Breast epithelium (tissue), 4 donors: ENCODE measurements at places on chromosomes 4 and X. TPM values are rescaled to one million over a fixed set of nuclear protein-coding genes. Genes with fewer than 3 reads are reported as not detected.

DNA sequence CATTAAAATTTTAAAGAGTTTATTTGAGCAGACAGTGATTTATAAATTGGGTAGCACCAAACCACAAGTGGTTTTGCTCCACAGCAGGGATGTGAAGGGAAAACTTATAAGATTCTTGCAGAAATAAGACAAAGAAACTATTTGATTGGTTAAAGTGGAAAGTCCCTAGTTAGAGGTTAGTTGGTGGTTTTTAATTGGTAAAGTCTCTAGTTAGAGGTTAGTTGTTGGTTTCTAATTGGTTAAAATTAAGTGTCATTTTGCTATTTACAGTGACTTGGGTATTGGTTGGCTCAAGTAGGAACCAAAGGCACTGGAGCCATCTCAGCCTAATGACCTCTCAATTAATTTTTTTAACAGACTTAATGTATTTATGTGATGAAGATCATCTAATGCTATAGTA is 23.0 kb downstream of the ATG4A start:
- no peak for DNase-seq
- no peak overlapping the region for H3K4me3 ChIP-seq
- H3K36me3 ChIP-seq = no peaks in the 10 kb centered on the region
- H3K27me3 ChIP-seq = peaks cover 65% of the 10 kb centered on the region
- no peaks in the 10 kb centered on the region for H3K4me1 ChIP-seq

DNA sequence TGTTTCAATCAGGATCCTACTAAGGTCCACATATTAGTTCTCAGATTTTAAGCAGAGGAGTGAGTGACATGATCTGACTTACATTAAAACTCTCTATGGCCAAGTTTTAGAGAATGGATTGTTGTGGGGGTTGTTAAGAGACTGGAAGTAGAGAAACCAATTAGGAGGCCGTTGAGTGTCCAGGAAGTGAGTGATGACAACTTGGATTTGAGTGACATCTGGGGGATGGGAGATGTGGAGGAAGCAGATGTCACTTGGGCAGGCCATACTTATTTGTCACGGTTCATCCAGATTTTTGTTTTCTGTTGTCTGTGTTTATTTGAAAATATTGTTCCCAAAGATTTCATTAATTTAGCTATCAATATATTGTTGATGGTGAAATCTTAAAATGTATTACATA is 28.3 kb downstream of the ADD1 start:
- no peaks in the 10 kb centered on the region for H3K4me1 ChIP-seq
- H3K27ac ChIP-seq = no peak overlapping the region
- no peak overlapping the region for H3K4me3 ChIP-seq
- H3K27me3 ChIP-seq = no peaks in the 10 kb centered on the region

- no peaks in the 10 kb centered on the region for H3K27me3 ChIP-seq
- no peak overlapping the region for H3K27ac ChIP-seq
- DNase-seq = no peak
- no peak overlapping the region for H3K4me3 ChIP-seq
- H3K4me1 ChIP-seq = no peaks in the 10 kb centered on the region
- H3K36me3 ChIP-seq = no peaks in the 10 kb centered on the region
These were observed 100.8 kb downstream of the BEND2 start for GRCh38 chrX:18119856-18120255.

DNA sequence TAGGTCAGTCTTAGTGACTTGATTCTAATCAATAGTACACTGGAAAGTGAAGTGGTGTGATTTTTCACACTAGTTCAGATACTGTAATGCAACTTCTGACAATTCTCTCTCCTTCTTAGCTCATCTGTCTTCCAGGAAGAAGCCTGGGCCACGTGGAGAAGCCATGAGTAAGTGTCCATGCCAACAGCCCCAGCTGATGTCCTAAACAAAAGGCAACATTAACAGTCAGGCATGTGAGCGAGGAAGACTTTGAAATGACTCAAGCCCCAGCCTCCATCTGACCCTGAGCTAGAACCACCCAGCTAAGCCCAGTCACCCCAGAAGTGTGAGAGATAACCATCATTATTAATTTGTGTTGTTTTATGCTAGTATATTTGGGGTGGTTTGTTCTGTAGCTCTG is 115.7 kb upstream of the MAGEB16 start:
- no peak overlapping the region for H3K27ac ChIP-seq
- DNase-seq = no peak
- H3K27me3 ChIP-seq = no peaks in the 10 kb centered on the region
- H3K36me3 ChIP-seq = no peaks in the 10 kb centered on the region

DNA sequence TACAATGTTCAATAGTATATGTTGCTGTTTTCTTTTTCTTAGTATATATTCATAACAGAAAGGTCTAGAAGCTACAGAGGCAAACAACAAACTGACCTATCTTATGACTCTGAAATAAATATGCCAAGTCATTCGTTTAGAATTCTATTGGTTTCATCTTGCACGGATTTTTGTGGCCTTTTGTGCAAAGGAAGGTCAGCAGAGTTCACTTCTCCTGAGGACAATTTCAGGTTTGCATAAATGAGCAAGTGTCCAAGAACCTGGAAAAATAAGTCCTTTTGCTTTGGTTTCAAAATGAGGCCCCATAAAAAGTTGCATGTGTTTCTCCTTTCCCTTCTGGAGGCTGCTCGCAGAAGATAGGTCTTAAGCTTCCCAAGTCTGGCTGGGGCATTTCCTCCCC is 156.9 kb downstream of the APBB2 start:
- H3K27me3 ChIP-seq = no peaks in the 10 kb centered on the region
- H3K36me3 ChIP-seq = no peaks in the 10 kb centered on the region
- no peaks in the 10 kb centered on the region for H3K4me1 ChIP-seq

GRCh38 chr4:56414135-56414670 is 21.2 kb downstream of the PPAT start:
- peak overlapping the region; percentile 55 for H3K4me3 ChIP-seq
- DNase-seq = no peak
- peaks cover 6% of the 10 kb centered on the region for H3K4me1 ChIP-seq
- H3K27me3 ChIP-seq = no peaks in the 10 kb centered on the region

GRCh38 chrX:41604766-41605543 is 83.8 kb upstream of the GPR34 start:
- H3K36me3 ChIP-seq = no peaks in the 10 kb centered on the region
- no peaks in the 10 kb centered on the region for H3K4me1 ChIP-seq
- peaks cover 13% of the 10 kb centered on the region for H3K27me3 ChIP-seq
- no peak overlapping the region for H3K27ac ChIP-seq
- H3K4me3 ChIP-seq = no peak overlapping the region
- DNase-seq = no peak

DNA sequence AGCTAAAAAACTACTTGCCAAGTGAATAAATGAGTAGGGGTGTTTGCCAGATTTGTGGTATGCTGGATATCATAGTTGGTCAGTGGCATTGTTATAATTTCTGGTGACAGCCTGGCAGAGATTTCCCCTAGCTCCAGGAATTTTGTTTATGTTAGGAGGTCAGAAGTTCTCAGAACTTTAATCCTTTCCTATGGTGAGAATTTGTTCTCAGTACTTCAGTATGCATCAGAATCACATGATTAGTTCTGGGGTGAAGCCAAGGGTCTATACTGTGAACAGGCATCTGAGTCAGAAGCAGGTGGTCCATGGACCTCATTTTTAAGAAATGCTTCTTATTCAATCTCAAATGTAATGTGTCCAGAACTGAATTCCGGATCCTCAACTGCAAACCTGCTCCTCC is 10.5 kb downstream of the RASSF6 start:
- no peak overlapping the region for H3K4me3 ChIP-seq
- no peaks in the 10 kb centered on the region for H3K27me3 ChIP-seq
- H3K36me3 ChIP-seq = no peaks in the 10 kb centered on the region
- H3K27ac ChIP-seq = peak overlapping the region; percentile 68
- peaks cover 8% of the 10 kb centered on the region for H3K4me1 ChIP-seq
- no peak for DNase-seq

DNA sequence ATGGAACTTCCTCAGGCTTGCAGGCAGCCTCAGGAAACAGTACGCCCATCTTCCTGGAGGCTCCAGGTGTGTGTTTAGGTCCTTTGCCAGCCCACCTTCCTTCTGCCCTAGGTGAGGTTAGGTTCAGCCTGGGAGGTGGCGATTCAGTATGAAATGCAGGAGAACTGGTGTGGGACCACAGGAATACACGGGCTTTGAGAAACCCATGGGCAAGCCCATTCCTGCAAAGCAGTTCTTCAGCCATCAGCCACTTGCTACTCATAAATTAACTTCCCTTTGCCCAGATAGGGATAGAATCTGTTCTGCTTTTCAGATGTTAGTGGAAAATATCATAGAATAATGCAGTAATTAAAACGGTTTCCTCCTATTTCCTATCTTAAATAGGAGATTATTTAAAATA is 32.2 kb downstream of the TBC1D14 start:
- H3K4me3 ChIP-seq = no peak overlapping the region
- peak overlapping the region; percentile 75 for H3K27ac ChIP-seq

- H3K4me1 ChIP-seq = no peaks in the 10 kb centered on the region
- peaks cover 53% of the 10 kb centered on the region for H3K27me3 ChIP-seq
These were observed 23.2 kb upstream of the LUZP4 start for GRCh38 chrX:115266300-115266699.

GRCh38 chrX:39017716-39018115 is 216.5 kb downstream of the MID1IP1 start:
- H3K27me3 ChIP-seq = peaks cover 54% of the 10 kb centered on the region
- no peak overlapping the region for H3K27ac ChIP-seq
- DNase-seq = no peak
- no peak overlapping the region for H3K4me3 ChIP-seq
- no peaks in the 10 kb centered on the region for H3K4me1 ChIP-seq
- H3K36me3 ChIP-seq = no peaks in the 10 kb centered on the region

- H3K27ac ChIP-seq = no peak overlapping the region
- H3K4me3 ChIP-seq = no peak overlapping the region
- H3K36me3 ChIP-seq = no peaks in the 10 kb centered on the region
- no peaks in the 10 kb centered on the region for H3K4me1 ChIP-seq
- DNase-seq = no peak
These were observed 230.7 kb downstream of the DCLK2 start for GRCh38 chr4:150308824-150309472.

- no peak overlapping the region for H3K4me3 ChIP-seq
- no peak overlapping the region for H3K27ac ChIP-seq
- no peaks in the 10 kb centered on the region for H3K4me1 ChIP-seq
- no peak for DNase-seq
- H3K27me3 ChIP-seq = no peaks in the 10 kb centered on the region
These were observed 60.7 kb upstream of the LCORL start for GRCh38 chr4:18082236-18082635.

DNA sequence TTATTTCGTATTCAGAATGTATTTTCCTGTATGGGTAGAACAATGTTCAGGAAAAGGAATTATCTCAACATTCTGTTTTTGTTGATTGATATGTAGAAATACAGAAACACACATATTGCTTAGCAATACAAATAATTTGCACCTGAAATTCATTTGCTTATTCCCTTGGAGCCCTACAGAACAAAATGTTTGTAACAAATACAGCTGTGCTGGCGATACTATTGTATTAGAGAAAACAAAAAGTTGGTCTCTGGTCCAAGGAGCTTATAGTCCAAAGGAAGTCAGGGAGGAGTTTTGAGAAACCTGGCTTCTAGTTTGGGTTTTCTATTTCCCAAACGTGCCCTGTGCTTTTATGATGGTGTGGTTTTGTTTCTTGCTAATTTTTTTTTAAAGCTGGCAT is 37.8 kb upstream of the CAPN6 start:
- no peaks in the 10 kb centered on the region for H3K36me3 ChIP-seq
- H3K27me3 ChIP-seq = peaks cover 43% of the 10 kb centered on the region
- H3K4me1 ChIP-seq = no peaks in the 10 kb centered on the region
- H3K27ac ChIP-seq = no peak overlapping the region

DNA sequence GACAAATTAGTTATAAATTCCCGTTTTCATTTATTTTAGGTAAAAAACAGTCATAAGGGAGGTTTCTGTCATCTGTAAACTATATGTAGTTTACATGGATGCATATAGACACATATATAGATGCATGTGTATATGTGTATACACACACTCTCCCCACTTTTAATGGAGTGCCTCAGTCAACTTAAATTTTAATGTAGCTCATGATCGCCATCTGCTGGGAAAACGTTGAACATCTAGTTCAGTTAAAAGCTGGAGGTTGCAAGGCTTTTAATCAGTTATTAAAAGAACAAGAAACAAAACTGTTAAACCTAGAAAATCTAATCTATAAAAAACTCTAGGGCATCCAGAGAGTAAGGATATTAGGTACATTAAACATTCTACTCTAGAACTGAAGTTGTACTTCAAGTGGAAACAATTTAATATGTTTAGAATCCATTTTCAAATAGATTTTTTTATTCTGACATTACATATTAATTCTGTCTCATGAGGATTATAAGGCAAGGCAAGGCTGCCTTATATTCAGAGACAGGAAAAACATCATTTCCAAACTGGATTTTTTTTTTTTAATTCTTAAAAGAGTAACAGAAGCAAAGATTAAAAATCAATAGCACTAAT is 122.6 kb downstream of the SHISA3 start:
- H3K4me3 ChIP-seq = no peak overlapping the region
- H3K27ac ChIP-seq = no peak overlapping the region
- no peak for DNase-seq

DNA sequence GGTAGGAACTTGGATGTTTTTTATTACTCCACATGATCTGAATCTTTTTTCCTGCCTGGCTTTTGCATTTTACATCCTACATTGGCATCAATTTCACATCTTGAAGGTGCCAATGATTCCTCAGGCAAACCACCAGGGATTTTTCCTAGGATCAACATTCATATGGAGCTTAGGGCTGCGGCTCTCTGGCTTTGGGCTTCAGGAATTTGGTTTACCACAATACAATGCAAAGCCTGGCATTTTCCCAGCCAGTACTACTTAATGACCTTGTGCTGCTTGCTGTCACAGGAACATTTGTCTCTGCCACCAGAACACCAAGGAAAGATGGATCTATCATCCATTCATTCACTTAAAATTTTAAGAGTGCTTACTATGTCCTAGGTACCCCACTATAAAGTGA is 180.7 kb downstream of the PDGFC start:
- no peaks in the 10 kb centered on the region for H3K4me1 ChIP-seq
- H3K27ac ChIP-seq = no peak overlapping the region
- DNase-seq = peak; percentile 41
- H3K27me3 ChIP-seq = no peaks in the 10 kb centered on the region
- H3K4me3 ChIP-seq = no peak overlapping the region
- H3K36me3 ChIP-seq = no peaks in the 10 kb centered on the region

- H3K27me3 ChIP-seq = no peaks in the 10 kb centered on the region
- H3K4me3 ChIP-seq = no peak overlapping the region
- H3K4me1 ChIP-seq = no peaks in the 10 kb centered on the region
These were observed 60.9 kb downstream of the ANAPC4 start for GRCh38 chr4:25437926-25438325.

- H3K27me3 ChIP-seq = peaks cover 22% of the 10 kb centered on the region
- H3K27ac ChIP-seq = no peak overlapping the region
- no peak overlapping the region for H3K4me3 ChIP-seq
- no peaks in the 10 kb centered on the region for H3K4me1 ChIP-seq
- DNase-seq = no peak
These were observed 69.0 kb upstream of the HDAC8 start for GRCh38 chrX:72641611-72642010.

- peak overlapping the region; percentile 27 for H3K4me3 ChIP-seq
- no peak for DNase-seq
- H3K27ac ChIP-seq = no peak overlapping the region
- peaks cover 85% of the 10 kb centered on the region for H3K27me3 ChIP-seq
These were observed 1.5 kb upstream of the PTCHD1 start for GRCh38 chrX:23332888-23333821.

- H3K4me1 ChIP-seq = no peaks in the 10 kb centered on the region
- DNase-seq = no peak
- H3K36me3 ChIP-seq = no peaks in the 10 kb centered on the region
These were observed 15.2 kb downstream of the LINC00632 start for GRCh38 chrX:140724736-140725135.

PORCN gene
- total RNA-seq = 22.1 TPM

CLNK gene
- total RNA-seq = not detected

SCRG1 gene
- total RNA-seq = 4.0 TPM

KCNIP4 gene
- not detected for total RNA-seq

DUSP9 gene
- not detected for total RNA-seq

HS3ST1 gene
- total RNA-seq = 3.8 TPM

AKAP14 gene
- not detected for total RNA-seq

SSX1 gene
- total RNA-seq = not detected

MAGEA1 gene
- not detected for total RNA-seq

METAP1 gene
- total RNA-seq = 54.2 TPM
